ENCODE measurements at places on chromosomes 4 and X.

DNA sequence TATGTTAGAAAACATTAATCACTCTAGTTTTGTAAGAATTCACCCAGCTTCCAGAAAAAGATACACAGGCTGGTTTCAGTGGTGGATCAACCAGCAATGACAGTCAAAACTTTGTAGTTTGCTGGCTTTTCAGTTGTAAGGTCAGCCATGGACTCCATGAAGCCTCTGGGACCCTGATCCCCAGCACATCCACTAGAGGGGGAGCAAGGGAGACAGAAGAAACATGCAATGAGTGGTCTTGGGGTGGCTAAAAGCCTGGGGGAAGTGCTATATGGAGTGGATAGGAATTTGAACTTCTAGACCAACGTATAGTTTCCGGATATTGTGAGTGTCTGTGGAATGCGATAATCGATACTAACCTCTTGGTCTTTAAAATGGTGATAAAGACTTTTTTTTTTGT, 72.7 kb downstream of the AFF2 start:
- DNase-seq: no peak

GRCh38 chr4:122623637-122624166, 2.8 kb upstream of the IL21 start:
- DNase-seq: no peak

GRCh38 chr4:37648084-37648817, 37.9 kb downstream of the RELL1 start:
- no peak for DNase-seq

- DNase-seq: no peak
Observed at GRCh38 chr4:153595894-153596601, 88.0 kb upstream of the TLR2 start.

GRCh38 chr4:142365391-142365790, 480.7 kb downstream of the INPP4B start:
- no peak for DNase-seq

GRCh38 chr4:38560340-38560739, 103.7 kb upstream of the KLF3 start:
- no peak for DNase-seq

DNA sequence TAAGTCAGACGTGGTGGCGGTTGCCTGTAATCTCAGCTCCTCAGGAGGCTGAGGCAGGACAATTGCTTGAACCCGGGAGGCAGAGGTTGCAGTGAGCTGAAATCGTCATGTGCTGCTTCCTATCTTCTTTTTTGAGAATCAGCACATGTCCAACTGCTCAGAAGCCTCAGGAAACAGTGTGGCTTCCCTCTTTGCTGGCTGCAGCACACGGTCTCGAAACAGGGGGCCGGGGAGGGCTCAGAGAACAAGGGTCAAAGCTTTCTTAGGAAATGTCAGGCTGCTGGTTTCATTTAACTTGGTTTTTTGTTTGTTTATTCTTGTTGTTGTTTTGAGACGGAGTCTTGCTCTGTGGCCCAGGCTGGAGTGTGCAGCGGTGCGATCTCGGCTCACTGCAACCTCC, 31.3 kb downstream of the CRLF2 start:
- no peak for DNase-seq

GRCh38 chr4:180827232-180828009, 1415.8 kb upstream of the TENM3 start:
- no peak for DNase-seq

DNA sequence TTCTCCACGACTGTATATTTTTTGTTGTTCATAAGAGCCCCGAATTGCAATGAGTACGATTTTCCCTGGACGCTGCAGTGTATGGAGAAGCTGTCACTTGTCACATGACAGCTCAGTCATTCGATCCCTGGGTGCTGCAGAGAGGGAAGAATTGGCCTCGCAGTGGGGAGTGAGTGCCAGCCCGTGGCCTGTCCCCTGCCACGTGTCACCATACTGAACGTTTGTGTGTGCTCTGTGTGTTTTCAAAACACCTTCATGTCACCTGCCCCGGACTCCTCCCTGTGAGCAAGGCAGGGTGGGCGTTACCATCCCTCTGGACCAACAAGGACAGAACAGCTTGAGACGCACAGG, 77.9 kb downstream of the TBL1X start:
- no peak for DNase-seq

GRCh38 chr4:109562457-109563239, 2.6 kb downstream of the MCUB start:
- DNase-seq: no peak

DNA sequence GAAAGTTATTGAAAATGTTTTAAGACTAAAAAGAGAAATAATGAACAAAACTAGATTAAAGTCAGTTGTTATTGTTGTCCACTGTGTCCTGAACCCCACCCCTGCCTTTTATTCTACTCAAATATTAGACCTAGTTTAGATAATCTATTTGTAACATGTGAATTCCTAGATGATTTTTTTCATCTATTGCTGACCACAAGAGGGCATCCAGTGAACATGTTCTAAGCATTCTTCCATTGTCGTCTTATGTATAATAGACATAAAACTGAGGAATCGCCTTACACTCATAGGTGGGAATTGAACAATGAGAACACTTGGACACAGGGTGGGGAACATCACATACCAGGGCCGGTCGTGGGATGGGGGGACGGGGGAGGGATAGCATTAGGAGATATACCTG, 36.4 kb upstream of the HPRT1 start:
- DNase-seq: no peak

GRCh38 chrX:51614353-51615012, 4.2 kb downstream of the CENPVL3 start:
- DNase-seq: no peak

DNA sequence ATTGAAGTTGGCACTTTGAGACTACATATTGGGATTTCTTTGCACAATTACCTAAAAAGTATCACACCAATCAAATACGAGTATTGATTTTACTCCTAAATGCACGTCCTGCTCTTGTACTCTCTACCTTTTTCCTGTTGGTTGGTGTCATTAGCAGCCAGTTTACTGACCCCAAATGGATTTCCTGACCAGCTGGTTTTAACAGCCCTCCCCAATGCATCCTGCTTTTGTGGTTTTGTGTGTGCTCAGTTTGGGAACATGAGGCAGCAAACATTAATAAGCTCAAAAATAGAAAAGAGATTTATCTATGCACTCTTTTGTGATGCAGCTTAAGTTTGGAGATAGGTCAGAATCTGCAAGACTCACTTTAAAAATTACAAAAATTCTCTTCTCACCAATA, 230.3 kb downstream of the MAPK10 start:
- DNase-seq: no peak

GRCh38 chr4:139853309-139853708, 187.7 kb downstream of the MGST2 start:
- DNase-seq: no peak

GRCh38 chr4:1959104-1959384, 49.7 kb downstream of the NELFA start:
- no peak for DNase-seq

GRCh38 chr4:147955827-147956558, 224.1 kb downstream of the ARHGAP10 start:
- DNase-seq: no peak

DNA sequence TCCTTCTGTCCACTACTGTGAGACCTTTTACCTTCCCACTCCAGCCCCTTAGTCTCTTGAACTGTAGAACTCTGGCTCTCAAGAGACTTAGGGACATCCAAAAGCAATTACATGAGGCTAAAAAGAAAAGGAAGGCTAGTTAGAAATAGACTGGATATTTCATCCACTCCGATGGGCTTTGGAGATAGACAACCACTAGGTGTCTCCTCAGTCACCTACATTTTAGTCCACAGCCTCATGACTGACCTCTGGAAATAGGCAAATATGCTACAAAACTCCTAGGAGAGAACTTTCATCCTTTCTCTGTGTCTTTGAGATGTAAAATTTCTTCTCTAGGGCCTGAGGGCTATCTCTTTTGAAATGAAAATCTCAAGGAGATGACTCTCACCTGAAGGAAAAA, 45.1 kb upstream of the LAMP2 start:
- no peak for DNase-seq

DNA sequence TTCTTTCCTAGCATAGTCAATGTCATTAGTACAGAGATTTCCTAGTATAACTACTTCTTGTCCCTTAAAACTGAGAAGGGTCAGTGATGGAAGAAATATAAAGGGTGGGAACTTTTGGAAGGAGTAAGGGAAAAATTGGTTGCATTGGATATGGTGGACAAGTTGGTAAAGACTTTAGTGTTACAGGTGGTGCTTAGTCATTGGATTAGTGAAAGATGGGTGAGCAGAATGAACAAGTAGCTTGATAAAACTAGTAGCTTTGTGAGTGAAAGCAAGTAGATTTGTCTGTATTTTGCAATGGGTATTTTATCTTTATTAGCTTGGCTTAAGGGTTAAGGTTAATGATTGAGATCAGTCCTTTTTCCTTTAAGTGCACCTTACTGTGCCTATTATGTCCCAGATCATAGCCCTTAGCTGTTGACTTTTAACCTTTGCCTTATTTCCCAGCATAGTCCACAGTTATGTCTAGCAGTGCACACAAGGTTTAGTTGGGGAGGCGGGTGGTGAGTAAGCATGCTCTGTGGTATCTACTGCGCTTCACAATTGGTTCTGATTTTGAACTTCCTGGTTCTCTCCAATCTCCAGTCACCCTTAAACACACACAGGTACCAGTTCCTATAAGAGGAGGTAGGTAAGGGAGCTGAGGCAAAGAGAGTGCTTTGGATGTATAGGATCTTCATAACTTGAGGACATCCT, 9.5 kb downstream of the WDR44 start:
- no peak for DNase-seq

- no peak for DNase-seq
Observed at GRCh38 chrX:34555481-34555880, 101.6 kb downstream of the TMEM47 start.

DNA sequence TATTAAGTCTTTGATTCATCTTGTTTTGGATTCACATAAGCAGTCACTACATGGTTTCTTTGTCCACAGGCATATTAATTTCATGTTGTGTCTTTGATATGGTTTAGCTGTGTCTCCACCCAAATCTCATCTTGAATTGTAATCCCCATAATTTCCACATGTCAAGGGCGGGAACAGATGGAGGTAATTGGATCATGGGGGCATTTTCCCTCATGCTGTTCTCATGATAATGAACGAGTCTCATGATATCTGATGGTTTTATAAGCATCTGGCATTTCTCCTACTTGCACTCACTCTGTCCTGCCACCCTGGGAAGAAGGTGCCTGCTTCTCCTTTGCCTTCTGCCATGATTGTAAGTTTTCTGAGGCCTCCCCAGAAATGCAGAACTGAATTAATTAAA, 1811.2 kb upstream of the PCDH10 start:
- no peak for DNase-seq

DNA sequence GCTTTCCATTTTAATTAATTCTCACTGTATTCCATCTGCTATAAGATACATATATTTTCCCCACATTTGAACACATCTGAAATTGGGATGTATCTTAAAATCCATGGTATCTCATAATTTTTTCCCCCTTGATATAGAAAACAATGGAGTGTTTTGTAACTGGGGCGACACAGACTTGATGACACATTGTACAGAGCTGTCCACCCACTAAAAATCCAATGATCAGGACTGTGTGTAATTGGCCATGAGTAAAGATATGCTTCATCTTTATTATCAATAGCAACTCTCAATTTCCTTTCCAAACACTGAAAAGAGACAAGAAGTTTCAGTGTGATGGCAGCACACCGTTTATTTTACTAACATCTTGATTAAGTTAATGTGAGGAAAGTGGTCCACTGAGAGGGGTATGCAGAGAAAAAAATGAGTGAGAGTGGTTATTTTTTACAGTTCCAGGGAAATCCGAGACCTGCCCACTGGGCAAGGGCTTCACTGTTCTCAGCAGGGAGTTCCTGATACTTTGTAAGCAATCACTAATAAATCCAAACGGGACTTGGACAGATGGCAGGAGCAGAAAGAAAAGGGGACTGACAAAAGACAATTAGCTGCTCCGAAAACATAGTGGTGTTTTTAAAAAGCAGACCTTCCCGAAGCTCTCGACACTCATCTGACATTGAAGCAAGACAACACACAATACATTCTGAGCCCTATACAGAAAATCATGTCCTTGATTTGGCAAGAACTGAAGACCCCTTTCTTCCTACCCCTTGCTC, 149.4 kb downstream of the TSPAN5 start:
- DNase-seq: no peak

DNA sequence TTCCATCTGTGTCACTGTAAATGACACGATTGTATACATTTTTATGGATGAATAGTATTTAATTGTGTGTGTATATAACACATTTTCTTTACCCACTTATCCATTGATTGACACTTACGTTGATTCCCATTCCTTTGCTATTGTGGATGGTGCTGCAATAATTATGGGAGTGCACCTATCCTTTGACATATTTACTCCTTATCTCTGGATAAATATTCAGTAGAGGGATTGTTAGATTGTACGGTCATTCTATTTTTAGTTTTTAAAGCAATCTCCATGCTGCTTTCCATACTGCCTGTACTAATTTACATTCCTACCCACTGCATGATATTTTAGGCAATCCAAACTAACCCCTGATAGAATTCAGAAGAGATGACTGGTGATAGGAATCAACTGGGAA, 980.1 kb downstream of the FSTL5 start:
- DNase-seq: no peak

DNA sequence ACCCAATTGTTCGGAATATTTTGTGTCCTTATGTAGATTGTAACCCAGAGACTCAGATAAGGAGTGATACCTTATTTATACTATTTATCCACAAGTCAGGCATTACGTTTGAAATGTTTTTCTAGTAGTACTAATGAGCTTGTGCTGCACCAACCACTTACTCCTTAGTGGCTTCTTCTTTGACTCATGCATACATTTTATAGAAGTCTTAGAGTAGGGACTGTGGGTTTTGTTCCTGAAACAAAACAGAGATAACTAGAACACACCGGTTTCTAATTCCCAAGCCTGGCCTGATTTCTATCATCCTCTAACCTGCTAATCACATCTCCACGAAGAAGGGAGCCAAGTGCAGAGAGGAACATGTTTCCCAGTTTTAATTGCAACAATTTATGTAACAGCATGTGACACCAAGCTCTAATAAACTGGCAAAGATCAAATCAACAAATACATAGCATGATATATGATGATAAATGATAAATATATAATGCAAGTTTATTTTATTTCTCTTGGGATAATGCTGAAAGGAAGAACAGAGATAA, 32.3 kb downstream of the MGARP start:
- no peak for DNase-seq

GRCh38 chr4:64464581-64464980, 55.3 kb upstream of the TECRL start:
- no peak for DNase-seq

DNA sequence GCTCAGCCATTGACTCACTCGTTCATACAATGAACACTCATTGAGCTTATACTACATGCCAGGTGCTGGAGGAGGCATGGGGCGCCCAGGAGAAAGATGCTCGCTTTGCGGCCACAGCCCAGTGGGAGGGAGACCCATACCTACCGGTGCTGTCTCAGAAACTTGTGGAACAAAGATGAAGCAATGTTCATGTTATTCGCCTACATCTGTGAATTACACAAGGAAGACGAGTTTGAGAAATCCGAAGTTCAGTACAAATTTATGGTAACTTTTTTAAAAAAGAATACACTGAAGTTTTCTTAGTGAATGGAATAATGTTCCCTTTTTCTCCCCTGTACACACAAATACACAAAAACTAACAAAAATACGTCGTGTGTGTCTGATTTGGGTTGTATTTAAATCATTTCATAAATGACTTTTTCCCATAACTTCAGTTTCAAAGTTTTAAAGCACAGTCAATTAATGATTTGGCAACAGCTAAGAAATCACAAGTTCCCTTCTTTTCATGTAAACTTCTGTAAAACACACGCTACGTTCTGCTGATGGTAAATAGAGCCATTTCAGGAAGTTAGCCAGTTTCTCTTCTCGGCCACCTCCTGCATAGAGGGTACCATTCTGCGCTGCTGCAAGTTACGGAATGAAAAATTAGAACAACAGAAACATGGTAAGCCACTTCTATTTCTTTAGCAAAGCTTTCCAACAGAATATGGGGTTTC, at the start of gene TLR8:
Gene TLR8 (plus strand): TSS at position 575 of the 716 bp plus-strand sequence. CDS start 87 bp downstream, at position 662.
- no peak for DNase-seq
